ENCODE measurements at places on chromosomes 1 and 21. TPM values are rescaled to one million over a fixed set of nuclear protein-coding genes. Genes with fewer than 3 reads are reported as not detected.

- peak; percentile 30 for DNase-seq
These were observed 120.0 kb upstream of the RRP15 start for GRCh38 chr1:218164930-218165700.

- DNase-seq: no peak
These were observed 304.5 kb downstream of the TTLL7 start for GRCh38 chr1:83694449-83694848.

Gene HRNR
- 1.0 TPM for polyA plus RNA-seq

- peak; percentile 71 for DNase-seq
These were observed 113.5 kb downstream of the MAP3K21 start for GRCh38 chr1:233440951-233441401.

DNA sequence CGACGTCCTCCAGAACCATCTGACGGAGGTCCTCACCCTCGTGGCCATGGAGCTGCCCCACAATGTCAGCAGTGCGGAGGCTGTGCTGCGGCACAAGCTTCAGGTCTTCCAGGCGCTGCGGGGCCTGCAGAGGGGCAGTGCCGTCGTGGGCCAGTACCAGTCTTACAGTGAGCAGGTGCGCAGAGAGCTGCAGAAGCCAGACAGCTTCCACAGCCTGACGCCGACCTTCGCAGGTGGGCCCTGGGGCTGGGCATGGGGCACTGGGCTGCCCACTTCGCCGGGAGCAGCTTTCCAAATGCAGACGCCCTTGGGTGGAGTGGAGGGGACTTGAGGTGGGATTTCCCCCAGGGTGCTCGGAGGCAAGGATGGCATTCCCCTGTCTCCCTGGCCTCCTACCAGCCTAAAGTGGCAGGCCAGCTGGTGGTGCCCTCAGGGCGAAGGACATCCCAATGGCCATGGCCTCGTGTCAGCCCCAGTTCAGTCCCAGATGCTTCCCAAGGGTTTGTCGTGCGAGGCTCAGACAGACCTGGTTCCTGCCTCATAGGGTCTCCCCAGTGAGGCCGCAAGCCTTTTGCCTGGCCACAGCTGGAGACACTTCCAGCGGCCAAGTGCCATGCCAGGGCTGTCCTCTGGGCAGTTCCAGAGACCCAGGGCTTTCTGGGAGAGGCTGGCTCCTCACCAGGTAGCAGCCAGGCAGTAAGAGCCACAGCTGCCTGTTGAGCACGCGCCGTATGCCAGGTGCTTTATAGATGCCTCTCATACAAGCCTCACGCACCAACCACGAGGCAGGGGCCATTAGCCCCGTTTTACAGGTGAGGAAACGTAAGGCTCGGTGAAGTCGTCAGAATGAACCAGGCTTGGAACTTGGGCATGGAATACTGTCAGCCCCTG lies 27.8 kb downstream of the H6PD start:
- no peak for DNase-seq

GRCh38 chr1:40306296-40306695 lies 10.8 kb downstream of the COL9A2 start:
- DNase-seq: no peak

Measured in left kidney (tissue), 8 donors.